ENCODE measurements at places on chromosomes 2 and 18.

- DNase-seq = no peak
Measured at GRCh38 chr2:134586326-134586965, 132.4 kb downstream of the TMEM163 start.

GRCh38 chr2:101921319-101921952 is 70.3 kb upstream of the IL1R2 start:
- DNase-seq = no peak

- no peak for DNase-seq
Measured at GRCh38 chr2:222837643-222838056, 23.2 kb upstream of the ACSL3 start.

DNA sequence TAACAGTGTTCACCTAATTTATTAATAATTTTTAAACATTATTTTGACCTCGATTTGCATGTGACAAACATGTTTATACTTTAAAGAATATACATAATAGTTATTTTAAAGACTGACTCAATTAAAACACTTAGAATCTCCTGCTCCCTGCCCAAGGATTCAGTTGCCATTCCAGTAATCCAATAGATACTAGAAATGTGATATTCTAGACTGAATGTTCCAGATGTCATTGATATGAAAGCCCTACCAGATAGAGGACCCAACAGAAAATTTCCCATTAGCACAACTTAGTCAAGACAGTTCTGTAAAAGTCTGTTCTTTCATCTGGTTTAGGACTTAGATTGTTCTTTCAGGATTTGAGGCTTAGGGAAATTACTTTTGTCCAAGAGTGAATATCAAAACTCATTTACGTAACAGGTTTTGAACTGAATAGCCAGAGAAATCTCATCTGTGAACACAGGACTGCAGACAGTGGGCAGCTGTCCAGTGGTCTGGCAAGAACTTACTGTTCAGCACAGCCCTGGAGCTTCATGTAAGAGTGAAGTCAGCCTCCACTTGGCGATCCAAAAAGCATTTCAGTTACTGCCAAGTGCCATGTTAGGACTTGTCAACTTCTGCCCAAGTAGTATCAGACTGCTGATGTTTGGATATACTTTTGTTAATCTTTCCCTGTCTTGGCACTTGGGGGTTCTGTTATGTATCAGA is 77.5 kb downstream of the OSBPL6 start:
- DNase-seq = no peak

DNA sequence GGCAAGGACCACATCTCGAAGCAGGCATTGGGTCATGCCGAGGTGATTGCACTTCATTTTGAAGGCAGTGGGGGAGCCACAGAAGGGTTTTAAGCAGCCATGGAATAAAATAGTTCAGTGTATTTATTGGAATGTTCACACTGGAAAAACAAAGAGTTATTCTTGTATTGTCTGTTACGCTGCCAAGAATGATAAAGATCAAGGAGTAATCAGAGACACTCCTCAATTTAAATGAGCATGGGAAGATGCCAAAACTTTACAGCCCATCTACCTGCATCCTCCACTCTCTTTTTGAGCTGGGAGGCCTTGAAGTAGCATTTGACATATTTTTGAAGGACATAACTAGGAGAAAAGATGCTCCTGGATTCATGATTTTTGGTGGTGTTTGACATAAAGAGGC is 112.8 kb downstream of the DOCK10 start:
- no peak for DNase-seq

GRCh38 chr2:163887182-163887581 is 151.4 kb upstream of the FIGN start:
- no peak for DNase-seq

GRCh38 chr2:149009576-149010461 is 28.7 kb upstream of the LYPD6B start:
- DNase-seq = no peak

DNA sequence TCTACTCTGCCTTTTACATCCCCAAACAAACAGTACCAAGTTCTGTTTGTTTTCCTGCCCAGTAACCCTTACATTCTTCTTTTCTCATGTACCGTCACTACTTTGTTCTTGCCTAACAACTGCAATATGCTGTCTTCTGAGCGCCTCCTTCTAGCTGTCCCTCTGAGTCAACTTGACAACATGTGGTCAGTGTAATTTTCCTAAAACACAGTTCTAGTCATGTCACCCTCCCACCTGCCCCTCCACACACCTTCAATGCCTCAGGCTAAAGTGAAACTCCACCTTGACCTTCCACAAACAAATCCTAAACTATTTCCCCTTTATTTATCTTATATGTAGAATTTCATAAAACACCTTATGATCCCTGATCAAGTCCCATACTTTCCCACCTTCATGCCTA is 124.6 kb upstream of the CD302 start:
- DNase-seq = no peak

GRCh38 chr18:12423393-12423792 is 15.7 kb downstream of the PRELID3A start:
- DNase-seq = no peak

- DNase-seq = no peak
Measured at GRCh38 chr2:12778811-12779579, 62.3 kb downstream of the TRIB2 start.

GRCh38 chr2:65939687-65940086 is 495.2 kb upstream of the MEIS1 start:
- DNase-seq = no peak

DNA sequence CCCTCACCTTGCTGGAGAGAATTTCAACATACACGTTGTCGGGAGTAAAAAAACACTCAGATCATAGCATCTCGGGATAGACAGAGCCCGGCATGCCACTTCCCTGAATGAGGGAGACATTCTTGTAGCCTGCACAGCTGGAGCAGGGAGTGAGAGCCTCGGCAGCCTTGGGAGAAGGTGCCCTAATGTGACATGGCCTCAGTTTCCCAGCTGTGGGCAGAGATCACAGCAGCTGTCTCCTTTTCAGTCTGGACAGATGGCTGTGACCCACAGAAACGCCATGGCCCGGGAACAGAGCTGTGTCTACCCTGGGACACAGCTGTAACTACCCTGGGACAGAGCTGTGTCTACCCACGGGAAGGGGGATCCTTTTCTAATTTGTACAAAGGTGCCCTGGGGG is 55.9 kb downstream of the HS1BP3 start:
- no peak for DNase-seq

- DNase-seq = no peak
Measured at GRCh38 chr2:77629539-77629938, 107.4 kb upstream of the LRRTM4 start.

GRCh38 chr2:28927469-28927868 is 33.0 kb downstream of the WDR43 start:
- DNase-seq = no peak

- no peak for DNase-seq
Measured at GRCh38 chr2:14423145-14423906, 209.2 kb upstream of the LRATD1 start.

GRCh38 chr2:191912764-191913163 is 65.9 kb upstream of the CAVIN2 start:
- no peak for DNase-seq

DNA sequence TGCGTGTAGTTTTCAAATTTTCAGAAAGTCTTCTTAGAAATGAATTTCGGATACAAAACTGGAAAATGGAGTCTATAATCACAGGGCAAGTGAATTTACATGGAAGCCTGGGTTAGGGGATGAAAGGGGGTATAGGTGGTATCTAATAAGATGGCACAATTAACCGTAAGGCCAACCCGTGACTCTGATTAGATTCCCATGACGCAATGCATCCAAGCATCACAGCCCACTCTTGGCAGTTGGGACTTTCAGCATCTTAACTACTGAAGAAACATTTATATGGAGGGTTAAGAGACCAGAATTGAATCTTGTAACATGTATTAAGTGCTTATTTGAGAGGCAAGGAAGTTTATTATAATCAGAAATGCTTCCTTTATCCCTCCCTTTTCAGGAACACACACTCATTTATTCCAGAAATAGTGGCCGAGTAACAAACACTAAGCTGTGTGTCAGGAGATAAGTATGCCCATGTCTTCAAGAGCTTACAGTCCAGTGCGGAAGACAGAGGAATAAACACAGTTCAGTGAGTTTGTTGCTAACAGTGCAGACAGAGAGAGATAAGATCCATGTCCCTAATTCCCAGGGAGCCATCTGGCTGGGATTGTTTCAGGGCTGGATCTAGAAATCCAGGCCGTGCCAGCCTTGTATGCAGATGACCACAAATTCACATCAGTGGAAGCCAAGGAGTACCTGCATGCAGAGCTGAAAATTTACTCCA is 151.2 kb downstream of the ANTXR1 start:
- no peak for DNase-seq

- no peak for DNase-seq
Measured at GRCh38 chr2:165868211-165868610, 74.2 kb upstream of the GALNT3 start.

GRCh38 chr2:85933753-85934594 is 45.2 kb upstream of the ST3GAL5 start:
- DNase-seq = peak; percentile 42

DNA sequence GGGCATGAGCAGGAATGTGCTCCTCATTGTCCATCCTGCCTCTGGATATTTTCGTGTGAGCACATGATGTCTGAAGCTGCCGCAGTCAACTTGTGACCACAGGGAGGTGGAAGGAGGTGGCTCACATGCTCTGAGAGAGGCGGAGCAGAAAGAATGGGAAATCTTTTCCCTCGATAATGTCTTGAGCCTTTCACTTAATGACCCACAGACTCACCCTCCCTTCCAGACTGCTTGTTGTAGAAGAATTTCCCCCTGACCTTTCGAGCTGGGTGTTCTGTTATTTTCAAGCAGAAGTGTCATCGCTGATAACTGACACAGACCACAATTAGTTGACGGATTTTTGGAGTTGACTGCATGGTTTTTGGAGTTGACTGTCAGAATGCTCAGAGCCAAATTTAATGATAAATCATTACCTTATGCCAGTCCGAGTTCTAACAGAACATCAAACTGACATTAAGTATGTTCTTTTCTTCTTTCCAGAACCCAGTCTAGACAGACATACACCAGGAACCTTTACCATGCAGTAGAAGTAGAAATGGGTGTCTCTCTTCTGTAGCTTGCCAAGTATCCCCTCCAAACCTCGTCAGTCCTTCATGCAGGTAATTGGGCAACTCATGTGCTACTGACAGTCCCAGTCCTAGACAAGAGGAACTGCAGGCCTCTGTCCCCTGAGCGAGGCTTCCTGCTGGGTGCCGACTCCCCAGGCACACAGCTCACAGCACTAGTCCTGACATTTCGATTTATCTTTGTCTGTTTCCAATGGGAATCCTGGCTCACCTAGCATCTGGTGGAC is 29.4 kb upstream of the RTTN start:
- DNase-seq = no peak

DNA sequence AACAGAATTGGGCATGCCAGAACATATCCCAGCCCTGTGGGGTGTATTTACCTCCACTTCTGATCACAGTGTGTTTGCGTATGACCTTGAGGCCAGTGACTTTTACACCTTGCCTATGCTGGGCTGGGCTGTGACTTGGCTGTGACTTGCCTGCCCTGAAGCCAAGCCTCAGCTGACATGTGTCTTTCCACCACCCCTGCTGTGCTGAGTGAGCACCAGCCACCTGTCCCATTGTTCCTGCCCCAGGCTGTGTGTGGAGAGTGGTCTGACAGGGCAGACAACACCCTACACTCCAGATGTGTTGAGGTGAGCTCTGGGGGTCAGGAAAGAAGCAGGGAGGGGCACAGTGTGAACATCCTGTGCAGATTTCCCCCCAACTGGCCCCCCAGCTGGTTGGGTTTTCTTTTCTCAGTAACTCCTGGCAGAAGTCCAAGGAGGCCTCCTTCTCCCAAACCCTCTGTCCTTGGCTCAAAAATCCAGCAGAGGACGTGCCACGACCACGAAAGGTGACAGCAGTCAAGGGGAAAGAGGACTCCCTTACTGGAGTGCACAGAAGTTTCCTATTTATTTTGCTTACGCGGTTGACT is 5.1 kb upstream of the STEAP3 start:
- DNase-seq = no peak

GRCh38 chr2:37797081-37797480 is 125.6 kb upstream of the CDC42EP3 start:
- DNase-seq = no peak

- no peak for DNase-seq
Measured at GRCh38 chr2:11314487-11314886, 29.9 kb downstream of the ROCK2 start.

GRCh38 chr18:48303883-48304282 is 105.3 kb downstream of the ZBTB7C start:
- DNase-seq = no peak

DNA sequence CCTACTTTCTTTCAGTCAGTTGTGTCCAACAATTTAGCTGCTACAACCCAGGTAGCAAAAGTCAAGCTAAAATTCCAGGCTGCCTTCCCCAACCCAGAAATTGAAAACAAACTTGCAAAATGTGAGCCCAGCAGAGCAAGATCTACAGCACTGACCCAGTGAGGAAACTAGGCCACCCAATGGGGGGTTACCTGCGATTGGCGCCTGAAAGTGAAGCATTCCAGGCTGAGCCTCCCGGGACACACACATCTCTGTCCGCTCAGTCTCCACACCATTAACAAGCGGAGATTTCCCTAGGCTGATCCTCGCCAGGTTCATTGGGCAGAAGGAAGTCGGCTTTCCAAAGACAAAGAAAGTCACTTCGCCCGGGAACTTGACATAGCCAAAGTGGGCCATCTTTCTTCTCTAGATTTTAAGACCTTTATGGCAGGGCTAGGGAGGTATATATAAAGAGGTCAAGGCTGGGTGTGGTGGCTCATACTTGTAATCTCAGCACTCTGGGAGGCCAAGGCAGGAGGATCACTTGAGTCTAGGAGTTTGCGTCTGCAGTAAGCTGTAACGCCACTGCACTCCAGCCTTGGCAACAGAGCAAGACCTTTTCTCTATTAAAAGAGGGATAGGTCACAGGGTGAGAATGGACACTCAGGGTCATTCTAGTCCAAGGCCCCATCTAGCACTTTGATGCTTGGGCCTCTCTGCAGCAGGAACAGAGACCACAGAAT is 53.6 kb downstream of the TTC32 start:
- no peak for DNase-seq

- DNase-seq = no peak
Measured at GRCh38 chr2:62856228-62857040, 150.9 kb downstream of the EHBP1 start.

DNA sequence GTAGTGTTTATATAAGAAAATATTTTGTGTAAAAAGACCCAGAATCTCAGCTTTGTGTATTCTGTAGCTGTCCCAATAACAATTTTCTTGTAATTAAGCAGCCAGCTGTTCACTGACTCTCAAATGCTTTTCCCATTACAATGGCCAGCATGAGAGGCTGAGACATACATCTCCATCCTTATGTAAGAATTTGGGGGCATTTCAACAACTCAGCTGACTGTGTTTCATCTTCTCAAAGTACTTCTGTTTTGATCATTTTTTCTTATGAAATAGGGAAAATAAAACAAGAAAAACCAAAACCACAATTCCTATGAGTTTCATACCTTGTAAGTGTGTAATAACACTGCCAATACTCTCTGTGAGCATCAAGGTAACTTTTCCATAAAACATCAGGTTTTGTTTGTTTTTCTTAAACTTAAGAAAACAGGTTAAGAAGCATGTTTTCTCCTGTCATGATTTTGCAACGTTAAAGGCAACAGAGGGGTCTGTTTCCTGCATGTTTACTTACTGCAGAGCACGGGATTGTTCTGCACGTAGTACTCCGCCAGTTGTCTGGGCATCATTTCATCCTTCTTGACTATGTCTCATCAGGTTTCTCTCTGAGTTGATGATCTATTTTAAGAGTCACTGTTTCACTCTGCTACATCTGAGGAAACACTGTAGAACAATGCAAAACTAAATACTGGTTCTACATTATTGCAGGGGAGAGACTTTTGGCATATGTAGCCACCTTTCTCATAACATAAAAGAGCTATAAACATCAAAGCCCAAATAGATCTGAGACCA is 62.9 kb upstream of the CYRIA start:
- DNase-seq = no peak
